ENCODE measurements at places on chromosomes 16 and 17.
A peak's percentile ranks its signal among the peaks of the same experiment; 100 is the strongest.

- no peak for DNase-seq
Measured at GRCh38 chr16:2237102-2237482, 848 bp downstream of the DNASE1L2 start.

DNA sequence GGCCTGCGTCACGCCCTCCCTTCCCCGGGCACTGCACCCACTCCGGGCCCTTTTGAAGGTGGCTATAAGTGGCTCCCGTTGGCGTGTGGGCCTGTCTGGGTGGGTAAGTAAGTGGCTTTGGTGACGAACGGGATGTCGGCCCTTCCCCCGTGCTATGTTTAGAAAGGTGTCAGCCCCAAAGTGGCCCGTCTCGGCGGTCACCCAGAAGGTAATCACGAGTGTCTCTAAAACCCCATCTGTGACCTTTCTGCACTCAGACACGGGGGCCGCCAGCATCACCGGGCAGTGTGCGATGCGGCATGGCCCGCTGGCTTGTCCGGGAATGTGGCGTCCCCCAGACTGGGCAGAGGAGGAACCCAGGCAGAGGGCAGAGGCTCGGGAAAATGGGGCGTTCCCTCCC, 88.2 kb downstream of the IRX5 start:
- no peak for DNase-seq

DNA sequence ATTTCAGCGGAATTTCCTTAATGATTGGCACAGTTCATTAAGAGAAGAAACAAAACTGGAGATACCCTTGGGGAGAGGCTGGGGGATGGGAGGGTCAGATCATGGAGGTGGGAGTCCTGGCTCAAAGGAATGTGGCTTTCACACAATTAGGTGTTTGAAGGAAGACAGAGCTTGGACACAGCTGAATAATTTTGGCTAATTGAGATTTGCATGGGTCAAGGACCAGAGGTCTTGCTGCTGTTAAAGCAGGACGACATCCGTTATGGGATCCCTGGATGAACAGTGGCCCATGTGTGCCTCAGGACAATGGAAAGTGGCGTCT, 160.3 kb downstream of the HS3ST3B1 start:
- DNase-seq = no peak

GRCh38 chr16:57838161-57838560, 35.9 kb upstream of the KIFC3 start:
- DNase-seq = no peak

DNA sequence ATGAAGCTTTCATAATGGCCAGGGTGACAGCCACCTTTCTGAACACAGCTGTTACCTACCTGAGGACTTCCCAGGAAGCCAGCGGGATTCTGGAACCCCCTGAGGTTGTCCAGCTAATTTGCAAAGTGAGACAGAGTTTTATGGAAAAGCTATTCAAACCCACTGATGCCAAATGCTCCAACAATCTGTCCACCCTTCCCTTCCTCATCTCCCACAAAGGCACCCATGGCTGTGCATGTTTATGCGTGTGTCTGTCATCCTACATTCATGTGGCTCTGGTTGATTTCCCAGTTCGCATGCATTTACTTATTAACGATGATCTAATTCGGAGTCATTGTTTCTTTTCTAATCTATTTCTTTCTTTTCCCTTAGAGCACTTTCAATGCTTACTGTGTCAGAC, 217.1 kb downstream of the SLC39A11 start:
- no peak for DNase-seq

DNA sequence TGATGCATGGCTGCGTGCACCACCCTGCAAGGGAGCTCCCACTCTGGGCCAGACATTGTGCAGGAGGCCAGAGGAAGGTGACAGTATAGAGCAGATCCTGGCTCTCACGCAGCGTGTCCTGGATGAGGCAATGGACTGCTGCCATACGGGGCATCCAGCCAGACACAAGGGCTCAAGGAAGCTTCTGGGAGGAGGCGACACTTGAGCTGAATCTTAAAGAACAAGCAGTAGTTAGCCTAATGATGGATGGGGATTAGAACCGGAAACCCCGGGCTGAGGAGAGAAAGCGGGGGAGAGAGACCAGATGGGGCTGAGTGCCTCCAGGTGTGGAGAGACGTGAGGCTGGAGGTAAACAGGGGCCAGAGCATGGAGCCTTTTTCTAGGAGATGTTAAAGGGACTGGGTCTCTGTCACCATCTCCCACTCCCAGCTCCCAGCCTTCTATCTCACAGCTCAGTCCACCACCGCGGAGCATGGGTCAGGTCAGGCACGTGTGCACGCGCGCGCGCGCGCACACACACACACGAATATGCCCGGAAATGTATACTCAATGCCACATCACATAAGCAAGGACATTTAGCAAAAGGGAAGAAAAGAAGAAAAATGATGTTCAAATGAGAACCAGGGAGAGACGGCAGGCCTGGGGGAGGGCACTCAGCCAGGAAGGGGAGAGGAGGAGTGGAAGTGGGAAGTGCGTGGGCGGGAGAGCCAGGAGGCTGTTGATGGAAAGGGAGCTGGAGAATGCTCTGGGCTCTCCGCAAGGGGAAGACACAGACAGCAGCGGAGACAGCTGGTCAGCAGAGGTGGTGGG, 46.3 kb downstream of the CCDC42 start:
- no peak for DNase-seq

DNA sequence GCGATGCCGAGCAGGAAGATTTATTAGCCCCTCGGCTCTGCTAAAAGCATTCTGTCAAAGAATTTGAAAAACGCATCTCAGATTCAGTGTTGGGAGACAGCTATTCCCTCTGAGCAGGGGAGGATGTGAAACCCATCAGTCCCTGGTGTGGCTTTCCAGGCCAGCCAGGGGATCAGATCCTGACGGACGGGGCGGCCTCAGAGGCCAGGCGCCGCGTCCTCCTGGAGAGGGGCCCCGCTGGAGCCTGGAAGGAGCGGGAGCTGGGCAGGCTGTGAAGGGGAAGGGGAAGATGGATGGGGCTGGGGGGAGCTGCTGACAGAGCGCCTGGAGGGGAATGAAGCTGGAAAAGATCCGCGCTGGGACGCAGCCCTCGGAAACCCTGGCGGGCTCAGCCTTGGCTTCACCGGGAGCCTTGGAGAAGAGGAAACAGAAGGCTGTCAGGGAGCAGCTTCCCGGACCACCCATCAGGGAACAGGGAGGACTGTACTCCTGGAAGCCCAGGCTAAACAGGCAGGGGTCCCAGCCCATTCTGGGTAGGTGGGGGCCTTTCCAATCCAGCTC, 358.0 kb downstream of the C16orf95 start:
- DNase-seq = no peak

- DNase-seq = peak; percentile 48
Measured at GRCh38 chr16:11994143-11995119, 17.9 kb downstream of the SNX29 start.

DNA sequence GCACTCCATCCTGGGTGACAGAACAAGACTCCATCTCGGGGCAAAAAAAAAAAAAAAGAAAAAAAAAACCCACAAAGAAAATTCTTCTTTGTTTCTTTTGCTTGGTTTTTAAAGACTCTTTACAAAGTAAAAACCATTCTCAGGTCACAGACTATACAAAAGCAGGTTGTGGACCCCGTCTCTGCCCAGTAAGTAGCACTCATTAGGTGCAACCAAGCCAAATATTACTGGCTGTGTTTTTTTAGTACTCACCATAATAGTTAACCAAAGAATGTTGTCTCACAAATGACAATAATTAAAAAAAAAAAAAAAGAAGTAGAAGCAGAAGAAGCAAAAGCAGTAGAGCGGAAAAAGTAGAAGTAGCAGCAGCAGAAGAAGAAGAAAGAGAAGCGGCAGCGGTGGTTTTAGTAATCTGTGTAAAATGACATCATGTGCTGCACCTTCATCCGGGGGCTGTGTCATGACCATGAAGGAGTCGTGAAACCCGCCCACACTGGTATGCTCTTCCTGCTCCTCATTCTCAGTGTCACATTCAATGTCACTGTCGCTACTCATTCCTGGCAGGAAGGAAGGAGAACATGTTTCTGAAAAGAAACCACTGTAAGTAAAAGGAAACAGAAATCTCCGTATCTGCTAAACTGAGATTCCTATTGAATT, 105.4 kb downstream of the TRIM37 start:
- DNase-seq = no peak

- DNase-seq = no peak
Measured at GRCh38 chr16:55082591-55082976, 151.9 kb downstream of the IRX5 start.

DNA sequence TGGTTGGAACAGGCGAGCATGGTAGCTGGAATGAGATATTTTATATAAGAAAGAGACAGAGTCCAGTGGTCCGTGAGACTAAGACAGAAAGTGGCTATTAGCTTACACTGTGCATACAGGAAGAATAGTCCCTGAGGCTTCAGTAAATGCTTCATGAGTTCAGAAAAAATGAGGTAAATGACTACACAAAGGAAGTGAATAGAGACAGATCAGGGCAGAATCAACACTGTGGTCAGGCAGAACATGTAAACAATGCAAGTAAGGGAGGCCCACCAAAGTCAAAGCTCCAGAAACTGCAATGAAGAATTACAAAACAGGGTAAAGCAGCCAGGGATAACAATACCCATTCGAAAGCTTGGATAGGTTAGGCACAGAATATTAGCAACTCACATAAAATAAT, 4.8 kb downstream of the ABCA10 start:
- DNase-seq = no peak

DNA sequence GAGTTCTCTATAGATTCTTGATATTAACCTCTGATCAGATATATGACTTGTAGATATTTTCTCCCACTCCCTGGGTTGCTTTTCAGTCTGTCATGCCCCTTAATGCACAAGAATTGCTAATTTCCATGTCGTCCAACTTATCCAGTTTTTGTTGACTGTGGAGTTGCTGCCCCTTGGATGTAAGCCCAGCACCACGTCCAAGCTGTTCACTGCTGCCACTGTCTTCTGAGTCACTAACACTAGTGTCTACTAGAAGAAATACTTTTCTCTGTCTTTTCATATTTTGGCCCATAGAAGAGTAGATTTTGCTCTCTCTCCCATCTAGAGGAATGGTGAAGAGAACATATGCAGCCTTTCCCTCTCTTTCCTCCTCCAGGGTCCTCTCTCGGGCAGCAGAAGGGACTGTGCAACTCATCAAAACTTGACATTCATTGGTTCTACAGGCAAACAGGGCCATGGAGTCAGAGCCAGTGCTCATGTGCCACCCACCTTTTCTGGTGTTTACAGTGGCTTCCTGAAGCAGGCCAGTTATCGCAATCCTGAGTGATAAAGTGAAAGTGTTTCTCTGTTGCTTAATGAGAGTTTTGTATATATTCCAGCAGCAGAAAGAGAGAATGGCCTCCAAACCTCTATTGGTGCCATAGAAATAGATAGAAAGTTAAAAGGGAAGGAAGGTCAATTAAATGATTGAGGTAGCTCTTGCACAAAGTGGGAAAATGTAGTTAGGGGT, 22.6 kb upstream of the PMP22 start:
- no peak for DNase-seq

DNA sequence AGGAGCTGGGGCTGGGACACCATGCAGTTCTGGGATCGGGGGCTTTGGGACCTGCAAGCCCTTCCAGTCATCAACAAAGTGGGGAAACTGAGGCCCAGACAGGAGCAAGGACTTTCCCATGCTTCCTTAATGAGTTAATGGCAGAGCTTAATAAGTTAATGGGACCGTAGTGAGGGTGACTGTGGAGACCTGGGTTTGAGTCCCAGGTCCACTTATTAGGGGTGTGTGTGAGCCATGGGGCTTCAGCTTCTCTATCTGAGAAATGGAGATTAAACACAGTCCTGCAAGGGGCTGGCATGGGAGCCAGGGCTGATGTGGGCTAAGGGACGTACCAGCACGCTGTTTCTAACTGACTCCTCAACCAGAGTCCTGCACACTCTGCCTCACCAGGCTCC, 41.7 kb upstream of the NKD1 start:
- no peak for DNase-seq

GRCh38 chr16:86598607-86599565, 20.5 kb downstream of the FOXL1 start:
- DNase-seq = no peak

DNA sequence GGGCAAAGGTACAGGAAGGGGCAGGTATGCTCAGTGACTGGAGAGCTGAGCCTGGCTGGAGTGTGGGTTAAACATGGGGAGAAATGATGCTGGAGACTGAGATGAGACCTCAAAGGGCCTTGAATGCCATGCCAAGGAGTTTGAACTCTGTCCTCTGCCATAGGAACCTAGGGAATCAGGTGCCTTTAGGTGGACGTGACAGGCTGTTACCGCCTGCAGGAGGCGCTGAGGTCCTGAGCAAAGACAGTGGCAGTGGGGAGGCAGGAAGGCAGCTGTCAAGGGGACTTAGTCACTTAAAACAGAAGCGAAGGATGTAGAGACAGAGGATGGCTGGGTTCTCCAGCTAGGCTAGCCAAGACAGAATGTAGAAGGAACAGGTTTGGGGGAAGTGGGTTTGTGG, 9.1 kb downstream of the PSMB3 start:
- peak; percentile 24 for DNase-seq

DNA sequence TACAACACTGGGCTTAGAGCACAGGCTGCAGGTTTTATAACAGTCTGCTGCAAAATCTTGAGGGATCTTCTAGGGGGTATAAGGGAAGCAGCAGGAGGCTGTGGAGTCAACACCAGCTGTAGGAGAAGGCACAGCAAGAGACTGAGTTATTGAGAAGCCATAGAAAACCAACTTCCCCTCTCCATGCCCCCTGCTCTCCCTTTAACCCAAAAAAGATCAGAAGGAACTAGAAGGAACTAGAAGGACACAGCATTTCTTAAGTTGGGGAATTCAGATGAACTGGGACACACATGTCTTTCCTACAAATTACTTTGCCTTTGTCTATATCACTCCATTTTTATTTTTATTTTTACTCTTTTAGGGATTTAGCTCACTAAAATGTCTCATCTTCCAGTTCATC, 6.2 kb upstream of the CCL18 start:
- DNase-seq = no peak

DNA sequence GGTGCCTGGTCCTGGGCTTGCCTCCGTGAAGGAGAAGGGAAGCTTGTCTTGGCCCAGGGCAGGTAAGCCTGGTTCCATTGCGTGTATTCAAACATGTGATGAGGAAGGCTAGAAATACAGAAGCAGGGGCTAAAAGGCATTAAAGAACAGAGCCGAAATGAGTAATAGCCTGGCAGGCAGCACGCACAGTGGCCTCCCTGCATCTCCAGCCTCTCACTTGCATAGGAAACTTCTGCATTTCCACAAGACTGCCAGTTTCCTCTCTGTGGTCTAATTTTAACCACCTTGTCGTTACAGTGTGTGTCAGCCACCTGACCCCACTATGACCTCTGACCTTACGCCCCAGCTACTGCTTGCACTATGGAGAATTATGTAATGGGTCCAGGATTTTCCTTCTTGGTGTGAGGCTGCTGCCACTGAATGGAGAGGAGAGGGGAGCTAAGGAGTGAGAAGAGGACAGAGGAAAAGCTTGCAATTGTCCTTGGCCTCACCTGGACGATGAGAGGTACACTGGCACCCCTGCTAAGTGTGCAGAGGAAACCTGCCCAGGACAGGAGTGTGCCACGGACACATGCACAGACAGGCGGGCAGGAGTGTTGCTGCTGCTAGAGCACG, 32.8 kb downstream of the HIC1 start:
- DNase-seq = peak; percentile 79

GRCh38 chr17:39926588-39927100, 757 bp downstream of the ORMDL3 start:
- peak; percentile 43 for DNase-seq

- no peak for DNase-seq
Measured at GRCh38 chr16:30342751-30343490, 12.2 kb downstream of the CD2BP2 start.
